Astrocyte of the cerebellum (primary cell): ENCODE measurements at places on chromosomes 6 and 20.
A peak's percentile ranks its signal among the peaks of the same experiment; 100 is the strongest.

DNA sequence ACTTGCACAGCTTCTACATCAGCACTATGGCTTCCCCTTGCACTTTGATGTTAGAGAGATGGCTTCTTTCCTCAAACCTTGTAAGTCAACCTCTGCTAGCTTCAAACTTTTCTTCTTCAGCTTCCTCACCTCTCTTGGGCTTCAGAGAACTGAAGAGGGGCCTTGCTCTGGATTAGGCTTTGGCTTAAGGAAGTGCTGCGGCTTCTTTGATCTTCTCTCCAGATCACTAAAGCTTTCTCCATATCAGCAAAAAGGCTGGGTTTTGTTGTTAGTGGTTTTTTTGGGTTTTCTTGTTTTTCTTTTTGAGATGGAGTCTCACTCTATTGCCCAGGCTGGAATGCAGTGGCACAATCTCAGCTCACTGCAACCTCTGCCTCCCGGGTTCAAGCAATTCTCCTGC, 24.0 kb downstream of the CDK5RAP1 start:
- no peak for DNase-seq

DNA sequence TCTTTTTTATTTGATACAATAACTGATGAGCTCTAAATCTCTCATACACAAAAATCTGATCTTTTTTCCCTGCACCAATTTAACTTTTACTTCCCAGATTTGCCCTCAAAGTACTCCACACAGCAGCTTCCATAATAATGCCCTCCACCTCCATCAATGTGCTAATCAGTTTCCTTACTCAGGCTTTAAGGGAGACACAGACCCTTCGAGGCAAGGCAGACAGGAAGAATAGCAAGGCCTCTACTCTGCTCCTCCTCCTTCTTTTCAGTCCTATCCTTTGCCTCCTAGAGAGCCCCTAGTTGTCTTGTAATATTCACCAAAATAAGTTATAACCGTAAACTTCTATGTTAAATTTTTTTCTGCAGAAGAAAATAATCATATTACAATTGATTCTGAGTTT, 444.9 kb upstream of the RNF217 start:
- DNase-seq = no peak

GRCh38 chr20:49483696-49484123, 1.2 kb upstream of the KCNB1 start:
- no peak for DNase-seq

DNA sequence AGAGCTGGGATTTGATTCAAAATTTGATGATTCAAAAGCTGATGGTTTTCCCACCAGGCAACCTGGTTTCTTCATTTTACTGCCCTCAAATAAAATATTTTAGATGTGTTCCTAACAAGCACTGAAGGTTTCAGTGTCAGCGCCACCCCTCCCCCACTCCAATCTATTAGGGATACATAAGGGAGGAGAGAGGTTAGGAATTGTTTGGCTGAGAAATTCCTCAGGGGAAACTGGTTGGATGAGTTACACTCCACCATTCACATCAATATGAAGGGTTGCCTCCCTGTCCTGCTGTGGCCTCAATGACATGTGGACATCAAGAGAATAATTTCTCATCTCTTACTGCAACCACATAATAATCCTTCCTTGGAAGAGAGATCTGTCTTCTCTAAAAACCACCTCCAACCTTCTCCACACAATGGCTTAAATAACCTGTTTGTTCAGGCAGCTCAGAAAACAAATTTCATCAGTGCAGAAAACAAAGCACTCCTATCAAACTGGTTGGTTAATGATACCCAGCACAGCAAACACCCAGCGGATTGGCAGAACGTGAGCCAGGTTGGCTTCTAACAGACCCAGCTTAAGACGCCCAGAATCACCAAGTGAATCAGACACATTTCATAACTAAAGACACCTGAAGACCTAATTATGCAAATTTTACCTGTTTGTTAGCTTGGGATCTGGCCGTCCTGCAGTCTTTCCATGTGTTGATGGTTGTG, 136.0 kb upstream of the SGK1 start:
- no peak for DNase-seq

- no peak for DNase-seq
These were observed 28.9 kb upstream of the ANKEF1 start for GRCh38 chr20:10005885-10006284.

DNA sequence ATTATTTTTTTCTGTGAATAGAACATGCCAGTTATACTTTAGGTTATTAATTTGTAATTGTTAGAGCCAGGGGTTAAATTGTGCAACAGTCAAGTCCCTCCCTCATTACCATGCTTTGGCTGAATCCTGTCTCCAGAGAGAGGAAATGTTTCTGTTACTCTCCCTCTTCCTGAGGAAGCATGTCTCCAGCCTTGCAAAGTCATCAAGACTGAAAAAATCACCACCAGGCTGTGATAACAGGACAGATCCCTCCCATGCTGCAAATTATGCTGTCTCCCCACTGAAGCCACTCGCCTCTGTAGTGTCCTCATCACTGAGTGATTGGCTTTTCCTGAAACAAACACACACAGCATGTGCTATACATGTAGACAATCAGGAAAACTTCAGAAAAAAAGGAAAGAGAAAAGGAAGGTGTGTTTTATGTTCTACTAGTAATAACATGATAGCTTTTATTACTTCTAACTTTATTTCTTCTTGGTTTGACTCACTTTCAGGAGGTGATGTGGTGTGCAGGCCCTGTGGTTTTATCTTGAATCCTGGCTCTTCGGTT, 290.0 kb upstream of the JAG1 start:
- no peak for DNase-seq

DNA sequence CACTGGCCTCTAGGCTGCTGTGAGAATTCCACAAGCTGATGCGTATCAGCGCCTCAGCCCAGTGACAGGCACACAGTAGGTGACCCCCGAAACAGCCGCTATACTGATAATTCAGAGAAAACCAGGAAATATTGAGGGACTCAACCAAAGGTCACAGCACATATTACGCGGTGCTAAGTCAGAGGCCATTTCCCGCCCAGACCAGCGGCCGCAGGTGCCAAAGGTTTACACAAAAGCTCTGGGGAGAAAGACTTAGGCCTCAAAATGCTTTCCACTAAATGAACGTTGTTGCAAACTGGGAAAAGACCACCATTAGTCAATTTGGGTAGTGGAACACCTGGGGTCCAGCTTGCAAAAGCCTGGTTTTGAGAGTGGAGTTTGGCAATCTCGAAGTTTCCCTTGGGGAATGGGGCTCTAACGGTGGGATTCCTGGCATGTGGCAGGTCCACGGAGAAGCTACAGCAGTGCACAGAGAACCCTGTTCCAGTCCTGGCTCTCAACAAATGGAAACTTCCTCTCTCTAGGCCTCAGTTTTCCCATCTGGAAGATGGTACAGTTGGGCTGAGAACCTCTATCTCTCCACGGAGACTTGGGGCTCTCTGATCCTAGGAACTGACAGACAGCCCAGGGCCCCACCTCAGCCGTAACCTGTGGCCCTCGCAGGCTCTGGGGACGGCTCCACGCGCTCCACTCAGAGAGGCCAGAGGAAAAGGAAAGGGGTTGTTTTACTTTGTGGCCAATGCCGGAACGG, 4.7 kb downstream of the NOL4L start:
- DNase-seq = no peak

DNA sequence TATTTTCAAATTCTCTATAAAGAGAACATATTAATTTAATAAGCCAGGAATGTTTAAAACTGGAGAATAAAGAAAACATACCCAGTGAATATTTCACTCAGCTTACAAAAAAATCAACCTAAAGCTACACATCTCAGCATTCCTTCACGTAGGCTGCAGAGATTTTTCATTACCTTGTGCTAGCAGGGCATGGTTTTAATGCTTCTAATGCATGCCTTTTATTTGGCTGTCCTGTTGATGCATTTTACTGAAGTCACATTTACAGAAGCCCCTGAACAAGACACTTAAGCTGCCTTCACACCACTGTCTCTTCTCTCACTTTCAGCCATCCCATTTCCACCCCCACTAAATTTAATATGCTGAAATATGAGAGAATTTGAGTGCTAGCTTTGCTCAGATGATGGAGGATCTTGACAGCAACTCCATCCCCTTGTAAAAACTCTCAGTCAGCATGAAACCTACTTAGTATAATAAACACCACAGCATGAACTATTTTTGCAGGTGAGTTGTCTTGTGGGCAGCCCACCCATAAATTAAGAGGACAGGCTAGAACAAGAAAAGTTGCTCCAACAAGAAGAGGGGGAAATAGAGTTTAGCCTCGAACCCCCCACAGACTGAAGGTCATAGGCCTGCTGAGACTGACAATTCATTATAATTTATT, 159.4 kb downstream of the SIM1 start:
- DNase-seq = no peak

DNA sequence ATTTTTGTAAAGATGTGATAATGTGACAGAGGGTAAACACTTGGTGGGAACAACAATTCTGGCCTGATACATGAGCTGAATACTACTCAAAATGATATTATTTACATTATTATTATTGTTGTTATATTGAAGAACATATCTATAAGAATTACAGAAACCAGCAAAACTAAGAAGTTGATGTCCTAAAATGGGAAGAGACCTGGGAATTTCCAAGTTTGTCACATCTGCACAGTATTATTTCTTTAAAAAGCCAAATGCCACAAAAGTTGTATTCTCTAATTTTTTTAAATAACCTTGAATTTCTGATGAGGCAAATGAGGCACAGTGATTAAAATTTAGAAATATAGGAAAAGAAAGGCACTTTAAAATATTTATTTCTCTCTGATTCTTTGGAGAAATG, 5.0 kb upstream of the ZNF292 start:
- no peak for DNase-seq

GRCh38 chr6:100999034-100999597, 118.0 kb upstream of the ASCC3 start:
- DNase-seq = no peak

DNA sequence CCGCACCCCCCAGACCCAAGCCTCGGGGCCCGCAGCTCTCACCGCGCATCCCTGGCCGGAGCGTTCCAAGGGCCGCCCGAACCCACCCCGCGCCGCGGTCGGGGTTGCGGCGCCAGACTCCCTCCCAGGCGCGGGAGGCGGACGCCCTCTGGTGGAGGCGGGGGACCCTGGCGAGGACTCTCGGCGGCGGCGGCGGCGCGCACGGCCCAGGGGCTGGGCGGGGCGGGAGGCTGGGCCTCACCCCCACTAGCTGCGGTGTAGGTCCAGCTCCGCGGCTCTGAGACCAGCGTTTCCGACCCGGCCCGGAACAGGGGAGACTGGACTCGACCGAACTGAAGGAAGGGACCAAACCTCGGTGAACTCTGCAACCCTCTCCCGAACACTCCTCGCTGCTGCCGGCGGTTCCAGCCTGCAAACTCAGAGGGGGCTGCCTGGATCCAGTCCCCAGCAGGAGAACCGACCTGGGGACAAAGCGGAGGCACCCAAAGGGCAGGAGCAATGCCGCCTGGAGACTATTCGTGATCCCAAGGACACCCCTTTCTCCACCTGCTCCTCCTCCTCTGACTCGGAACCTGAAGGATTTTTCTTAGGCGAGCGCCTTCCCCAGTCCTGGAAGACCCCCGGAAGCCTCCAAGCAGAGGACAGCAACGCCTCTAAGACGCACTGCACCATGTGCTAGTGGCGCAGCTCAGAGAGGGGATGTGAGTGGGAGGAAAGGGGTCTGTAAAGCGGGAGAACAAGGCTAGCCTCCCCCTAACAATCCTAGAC, 859 bp upstream of the TOMM6 start:
- DNase-seq = no peak

GRCh38 chr6:157885876-157886275, 62.8 kb downstream of the SNX9 start:
- DNase-seq = no peak

DNA sequence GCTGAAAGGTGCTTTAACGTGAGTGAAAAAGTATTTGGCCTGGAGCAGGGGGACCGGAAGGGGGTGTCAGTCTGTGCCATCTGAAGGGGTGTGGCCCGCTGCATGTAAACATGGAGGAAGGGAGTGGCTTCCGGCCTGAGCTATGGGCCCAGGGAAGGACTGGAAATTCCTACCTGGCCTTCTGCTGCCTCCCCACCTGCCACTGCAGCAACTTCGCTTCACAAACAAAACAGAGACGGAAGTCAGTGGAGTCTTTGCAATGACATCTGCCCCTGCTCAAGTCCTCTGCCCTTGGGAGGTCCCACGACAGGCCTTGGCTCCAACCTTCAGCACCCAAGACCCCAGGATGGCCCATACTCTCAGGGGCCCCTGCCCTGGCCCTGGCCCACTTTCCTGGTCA, 28.1 kb upstream of the FOXP4 start:
- DNase-seq = no peak

DNA sequence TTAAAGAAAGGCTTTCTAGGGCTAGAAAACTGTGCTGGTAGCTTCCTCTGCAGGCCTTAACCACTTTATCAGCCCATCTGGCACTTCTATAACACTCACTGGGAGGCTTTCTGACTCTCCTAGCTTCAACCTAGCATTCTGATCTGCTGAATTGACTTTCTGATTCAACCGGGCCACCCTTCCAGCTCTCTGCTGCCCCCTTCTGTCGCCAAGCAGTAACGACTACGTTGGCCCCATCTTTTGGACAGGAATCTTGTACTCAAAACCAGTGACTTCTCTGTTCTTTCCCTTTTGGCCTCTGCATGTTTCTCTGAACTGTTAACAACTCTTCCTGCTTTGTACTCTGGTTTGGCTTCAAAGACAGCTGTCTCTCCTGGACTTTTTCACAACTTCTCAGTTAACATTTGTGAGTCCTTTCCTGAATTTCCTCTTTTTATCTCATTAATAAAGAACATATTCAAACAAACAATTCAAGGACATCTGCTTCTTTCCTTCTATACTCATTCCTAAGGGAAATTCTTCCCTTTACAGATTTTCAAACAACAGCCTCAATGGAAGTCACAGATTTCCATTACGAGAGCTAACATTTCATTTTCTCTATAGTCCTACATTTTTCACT, 43.9 kb upstream of the FAM135A start:
- peak; percentile 34 for DNase-seq

DNA sequence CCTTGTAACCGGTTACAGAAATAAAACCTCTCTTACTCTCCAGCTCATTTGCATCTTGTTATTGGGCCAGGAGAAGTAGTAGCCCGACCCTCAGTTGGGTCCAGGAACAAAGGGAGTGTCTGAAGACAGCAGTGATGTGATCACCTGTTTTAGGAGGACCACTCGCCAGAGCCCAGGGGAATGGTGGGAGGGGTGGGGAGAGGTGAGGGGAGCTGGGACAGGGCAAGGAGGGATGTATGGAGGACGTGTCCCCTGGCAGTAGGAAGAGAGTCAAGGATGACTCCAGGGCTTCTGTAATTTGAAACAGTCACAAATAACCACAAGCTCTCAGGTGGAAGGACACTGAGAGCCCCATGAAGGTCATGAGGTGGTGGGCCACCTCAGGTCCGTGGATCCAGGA, 1.4 kb upstream of the PCMTD2 start:
- no peak for DNase-seq

DNA sequence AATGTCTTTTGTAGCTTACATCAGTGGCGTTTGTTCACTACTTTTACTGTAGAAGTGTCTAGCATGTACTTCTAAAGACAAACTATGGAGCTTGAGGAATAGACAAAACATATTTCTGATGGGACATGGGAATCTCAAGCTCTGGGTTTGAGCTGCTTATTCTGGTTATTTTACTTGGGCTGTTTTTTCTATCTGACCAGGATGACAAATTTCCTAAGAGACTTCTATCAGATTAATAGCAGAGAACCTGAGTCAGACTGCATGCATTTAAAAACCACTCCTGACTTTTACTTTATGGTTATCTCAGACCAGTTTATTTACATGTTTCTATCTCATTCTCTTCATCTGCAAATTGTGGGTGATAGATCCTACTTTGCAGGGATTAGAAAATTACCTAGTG, 1282.3 kb upstream of the GJE1 start:
- DNase-seq = no peak
